ENCODE measurements at places on chromosomes 5 and 9. TPM values are rescaled to one million over a fixed set of nuclear protein-coding genes. Genes with fewer than 3 reads are reported as not detected.

MAP1B gene
- 0.47 TPM for total RNA-seq

PHAX gene
- total RNA-seq = 32.9 TPM

FBN2 gene
- not detected for total RNA-seq

ARID3C gene
- not detected for total RNA-seq

IL9 gene
- not detected for total RNA-seq

INSYN2B gene
- total RNA-seq = not detected

KCNN2 gene
- not detected for total RNA-seq

GABRA1 gene
- total RNA-seq = not detected

BHMT2 gene
- not detected for total RNA-seq

ZNF483 gene
- 21.5 TPM for total RNA-seq

MYOT gene
- not detected for total RNA-seq

DNA sequence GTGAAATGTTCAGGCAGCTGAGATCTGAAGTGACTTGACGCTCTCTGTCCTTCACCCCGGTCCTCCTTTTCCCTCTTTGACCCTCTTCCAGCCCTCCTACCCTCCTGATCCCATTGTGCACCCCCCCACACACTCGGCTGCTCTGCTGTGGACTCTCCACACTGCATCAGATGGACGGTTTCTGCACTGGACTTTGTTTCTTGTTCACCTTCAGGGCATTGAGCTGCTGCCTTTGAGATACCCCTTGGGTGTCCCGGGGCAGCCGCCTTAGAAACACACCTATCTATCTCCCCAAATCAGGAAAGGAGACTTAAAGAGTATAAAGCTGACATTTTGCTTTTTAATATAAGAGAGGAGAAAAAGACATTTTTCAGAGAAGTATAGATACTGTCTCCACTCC, 27.5 kb downstream of the AMBP start:
- H3K27ac ChIP-seq = no peak overlapping the region
- no peaks in the 10 kb centered on the region for H3K4me1 ChIP-seq
- no peak overlapping the region for H3K4me3 ChIP-seq

DNA sequence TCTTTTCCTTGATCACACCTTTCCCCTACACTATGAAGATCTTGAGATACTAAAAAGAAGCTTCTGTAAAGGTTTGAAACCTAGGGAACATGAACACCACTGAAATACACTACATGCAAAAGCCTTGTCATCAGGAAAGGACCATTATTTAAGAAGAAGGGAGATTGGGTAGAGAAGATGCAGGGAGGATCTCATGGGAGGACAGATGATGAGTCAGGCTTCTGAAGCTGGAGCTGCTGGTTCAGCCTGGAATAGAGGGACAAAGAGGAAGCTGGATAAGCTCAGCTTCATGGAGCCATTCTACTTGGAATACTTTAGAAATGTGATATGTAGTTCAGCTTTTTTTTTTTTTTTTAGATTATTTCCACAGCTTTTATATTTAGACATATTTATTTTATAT, 169.8 kb downstream of the MAN2A1 start:
- H3K4me3 ChIP-seq = no peak overlapping the region
- H3K36me3 ChIP-seq = no peaks in the 10 kb centered on the region
- peak overlapping the region; percentile 82 for H3K27ac ChIP-seq
- H3K4me1 ChIP-seq = peaks cover 44% of the 10 kb centered on the region
- no peak for DNase-seq
- no peaks in the 10 kb centered on the region for H3K27me3 ChIP-seq

GRCh38 chr5:51651889-51652288, 268.6 kb downstream of the ISL1 start:
- no peaks in the 10 kb centered on the region for H3K36me3 ChIP-seq
- H3K27ac ChIP-seq = no peak overlapping the region
- no peaks in the 10 kb centered on the region for H3K27me3 ChIP-seq
- no peaks in the 10 kb centered on the region for H3K4me1 ChIP-seq
- DNase-seq = no peak

GRCh38 chr5:19676895-19677294, 311.1 kb downstream of the CDH18 start:
- H3K36me3 ChIP-seq = no peaks in the 10 kb centered on the region
- no peak overlapping the region for H3K4me3 ChIP-seq
- H3K27ac ChIP-seq = no peak overlapping the region
- no peaks in the 10 kb centered on the region for H3K4me1 ChIP-seq
- no peaks in the 10 kb centered on the region for H3K27me3 ChIP-seq

DNA sequence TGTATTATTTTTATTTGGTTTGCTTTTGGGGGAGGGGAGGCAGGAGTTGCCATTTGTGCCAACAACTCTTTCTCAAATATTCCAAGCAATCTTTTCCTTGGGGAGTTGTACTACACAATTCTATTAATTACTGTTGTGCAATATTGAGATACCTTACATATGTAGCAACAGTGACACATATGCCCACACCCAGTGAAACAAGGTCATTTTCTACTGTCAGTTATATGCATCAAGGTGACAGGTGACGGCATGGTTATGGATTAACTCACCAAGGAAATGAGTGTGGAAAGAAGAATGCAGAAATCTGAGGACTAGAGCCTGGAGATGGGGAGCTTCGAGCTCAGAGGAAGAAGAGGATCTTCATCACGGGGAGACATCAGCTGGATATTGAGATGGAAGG, 17.9 kb upstream of the MSMP start:
- DNase-seq = no peak
- no peak overlapping the region for H3K4me3 ChIP-seq
- H3K27me3 ChIP-seq = no peaks in the 10 kb centered on the region
- no peaks in the 10 kb centered on the region for H3K36me3 ChIP-seq
- H3K4me1 ChIP-seq = no peaks in the 10 kb centered on the region

GRCh38 chr5:73883646-73884045, 257.6 kb downstream of the ARHGEF28 start:
- DNase-seq = no peak
- H3K36me3 ChIP-seq = no peaks in the 10 kb centered on the region
- no peaks in the 10 kb centered on the region for H3K27me3 ChIP-seq
- H3K4me3 ChIP-seq = no peak overlapping the region
- no peak overlapping the region for H3K27ac ChIP-seq

GRCh38 chr5:116772806-116773205, 198.2 kb upstream of the SEMA6A start:
- no peaks in the 10 kb centered on the region for H3K4me1 ChIP-seq
- no peaks in the 10 kb centered on the region for H3K36me3 ChIP-seq
- no peak for DNase-seq
- H3K27ac ChIP-seq = no peak overlapping the region
- H3K27me3 ChIP-seq = no peaks in the 10 kb centered on the region
- H3K4me3 ChIP-seq = no peak overlapping the region

- H3K4me1 ChIP-seq = peaks cover under 1% of the 10 kb centered on the region
- DNase-seq = no peak
- H3K36me3 ChIP-seq = no peaks in the 10 kb centered on the region
- H3K27me3 ChIP-seq = no peaks in the 10 kb centered on the region
These were observed 35.6 kb downstream of the TRIO start for GRCh38 chr5:14178671-14179211.

GRCh38 chr9:110742741-110743371, 74.3 kb downstream of the MUSK start:
- no peaks in the 10 kb centered on the region for H3K27me3 ChIP-seq
- DNase-seq = no peak
- H3K4me3 ChIP-seq = no peak overlapping the region
- H3K36me3 ChIP-seq = no peaks in the 10 kb centered on the region

DNA sequence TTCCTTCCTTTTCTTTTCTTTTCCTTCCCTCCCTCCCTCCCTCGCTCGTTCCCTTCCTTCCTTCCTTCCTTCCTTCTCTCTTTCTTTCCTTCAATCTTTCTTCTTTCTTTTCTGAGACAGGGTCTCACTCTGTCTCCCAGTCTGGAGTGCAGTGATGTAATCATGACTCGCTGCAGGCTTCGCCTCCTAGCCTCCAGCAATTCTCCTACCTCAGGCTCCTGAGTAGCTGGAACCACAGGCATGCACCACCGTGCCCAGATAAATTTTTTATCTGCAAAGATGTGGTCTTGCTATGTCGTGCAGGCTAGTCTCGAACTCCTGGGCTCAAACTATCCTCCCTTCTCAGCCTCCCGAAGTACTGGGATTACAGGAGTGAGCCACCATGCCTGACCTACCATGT, 81.4 kb downstream of the SPATA31C2 start:
- no peak overlapping the region for H3K4me3 ChIP-seq
- H3K27ac ChIP-seq = no peak overlapping the region
- H3K27me3 ChIP-seq = peaks cover 6% of the 10 kb centered on the region
- no peaks in the 10 kb centered on the region for H3K36me3 ChIP-seq
- no peaks in the 10 kb centered on the region for H3K4me1 ChIP-seq

GRCh38 chr5:67887748-67888161, 327.8 kb upstream of the PIK3R1 start:
- H3K4me1 ChIP-seq = no peaks in the 10 kb centered on the region
- no peak overlapping the region for H3K27ac ChIP-seq

GRCh38 chr5:107330903-107331302, 339.8 kb downstream of the EFNA5 start:
- H3K27ac ChIP-seq = no peak overlapping the region
- no peaks in the 10 kb centered on the region for H3K27me3 ChIP-seq
- no peaks in the 10 kb centered on the region for H3K36me3 ChIP-seq
- H3K4me1 ChIP-seq = no peaks in the 10 kb centered on the region

- H3K4me3 ChIP-seq = no peak overlapping the region
- no peaks in the 10 kb centered on the region for H3K27me3 ChIP-seq
- no peak overlapping the region for H3K27ac ChIP-seq
- no peaks in the 10 kb centered on the region for H3K4me1 ChIP-seq
These were observed 97.5 kb upstream of the ARAP3 start for GRCh38 chr5:141779503-141779973.

DNA sequence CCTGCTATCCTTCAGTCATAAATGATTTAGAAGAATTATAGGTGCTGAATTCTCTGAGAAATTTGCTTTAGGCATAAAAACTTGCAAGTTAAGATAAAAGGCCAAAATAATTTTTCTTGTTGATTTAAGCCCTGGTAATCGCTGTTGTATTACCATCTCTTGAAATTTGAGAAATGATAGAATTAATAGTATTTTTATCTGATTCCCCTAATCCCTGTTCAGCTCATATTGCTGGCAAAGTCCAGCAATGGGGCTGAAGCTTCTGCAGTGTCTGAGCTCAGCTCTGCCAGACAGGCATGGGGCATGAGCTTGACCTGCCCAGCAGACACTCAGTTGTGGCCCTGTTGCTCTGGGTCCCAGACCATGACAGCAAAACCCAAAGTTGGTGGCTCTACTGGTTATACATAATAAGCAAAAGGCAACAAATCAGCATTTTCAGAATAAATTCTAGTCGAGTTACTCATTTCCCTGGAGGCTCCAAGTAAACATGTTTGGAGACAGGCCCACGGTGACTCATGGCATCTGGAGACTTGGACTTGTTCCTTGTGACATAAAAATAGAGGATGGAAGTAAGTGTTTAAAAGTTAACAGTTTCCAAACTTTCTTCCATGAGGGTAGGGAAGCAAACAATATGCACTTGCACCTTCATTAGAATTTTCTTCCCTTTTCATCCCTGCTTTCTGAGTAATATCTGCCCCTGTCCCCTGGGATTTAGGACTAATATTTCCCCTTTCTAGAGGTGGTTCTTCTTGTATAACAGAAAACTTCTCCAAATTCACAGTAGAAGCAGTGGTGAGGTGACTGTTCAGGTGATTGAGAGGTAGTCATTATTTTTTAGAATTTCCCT, 60.2 kb upstream of the SLC2A8 start:
- H3K36me3 ChIP-seq = no peaks in the 10 kb centered on the region
- no peak overlapping the region for H3K27ac ChIP-seq
- no peak overlapping the region for H3K4me3 ChIP-seq
- H3K4me1 ChIP-seq = no peaks in the 10 kb centered on the region
- H3K27me3 ChIP-seq = peaks cover 5% of the 10 kb centered on the region
- DNase-seq = no peak

DNA sequence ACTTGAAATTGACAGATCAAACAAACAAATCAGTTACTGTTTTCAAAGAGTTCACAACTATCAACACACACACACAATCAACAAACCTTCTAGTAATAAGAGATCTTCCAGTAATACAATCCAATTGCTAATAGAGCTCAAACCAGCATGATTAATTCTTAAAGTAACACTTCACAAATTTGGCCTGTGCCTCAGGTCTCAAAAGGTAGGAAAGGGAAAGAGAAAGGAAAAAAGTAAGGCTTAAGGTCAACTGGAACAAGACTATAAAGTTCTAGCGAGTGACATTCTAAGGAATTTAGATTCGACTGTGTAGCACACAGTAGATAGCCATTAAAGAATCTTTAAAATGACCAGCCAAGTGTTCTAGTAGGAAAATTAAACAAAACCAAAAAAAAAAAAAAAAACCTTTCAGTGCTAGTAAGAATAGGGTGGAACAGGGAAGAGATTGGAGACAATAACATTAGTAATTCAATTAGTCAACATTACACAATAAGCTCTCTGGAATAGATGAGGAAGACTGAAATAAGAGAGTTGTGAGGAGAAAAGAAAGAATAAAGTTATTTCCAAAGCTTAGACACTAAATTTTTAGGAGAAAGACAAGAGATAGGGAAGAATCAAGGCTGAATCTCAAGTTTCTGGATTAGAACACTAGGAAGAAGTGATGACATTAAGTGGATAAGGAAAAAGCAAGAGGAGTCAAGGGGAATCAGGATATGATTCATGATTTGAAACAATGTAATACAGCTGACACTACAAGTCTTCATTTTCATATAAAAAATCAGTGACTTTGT, 86.1 kb downstream of the FBXL17 start:
- no peak overlapping the region for H3K4me3 ChIP-seq
- no peak for DNase-seq
- no peaks in the 10 kb centered on the region for H3K4me1 ChIP-seq
- H3K27me3 ChIP-seq = no peaks in the 10 kb centered on the region
- H3K36me3 ChIP-seq = no peaks in the 10 kb centered on the region

DNA sequence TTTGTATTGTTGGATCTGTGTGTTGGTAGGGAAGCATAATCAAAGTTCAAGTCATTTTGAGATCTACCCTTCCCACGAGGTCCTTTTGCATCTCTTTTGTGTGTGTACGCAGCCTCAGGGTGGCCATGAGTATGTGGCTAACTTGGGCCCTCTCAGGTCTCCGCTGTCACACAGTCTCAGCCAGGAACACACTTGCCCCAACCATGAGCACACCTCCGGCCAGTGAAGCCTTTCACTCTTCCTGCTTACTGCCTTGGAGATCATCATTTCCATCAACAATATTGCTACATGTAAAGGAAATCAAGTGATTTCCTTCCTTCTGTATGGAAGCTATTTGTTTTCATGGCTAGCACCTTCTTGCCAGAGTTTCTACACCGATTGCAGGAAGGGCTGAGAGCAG, 13.9 kb downstream of the ZNF346 start:
- H3K4me1 ChIP-seq = peaks cover 5% of the 10 kb centered on the region
- no peaks in the 10 kb centered on the region for H3K27me3 ChIP-seq
- H3K4me3 ChIP-seq = no peak overlapping the region
- no peaks in the 10 kb centered on the region for H3K36me3 ChIP-seq
- DNase-seq = no peak
